Hindlimb muscle (tissue), 1 donor: ENCODE measurements at places on chromosomes 1 and 21.

- no peak for DNase-seq
Measured at GRCh38 chr1:110385369-110385768, 5.5 kb downstream of the SLC16A4 start.

GRCh38 chr1:41455479-41456332 is 28.8 kb downstream of the EDN2 start:
- DNase-seq, result no peak

- DNase-seq, result peak; percentile 37
Measured at GRCh38 chr21:38753114-38753513, 52.6 kb upstream of the ETS2 start.

- no peak for DNase-seq
Measured at GRCh38 chr1:145926686-145927062, 610 bp downstream of the RBM8A start.

DNA sequence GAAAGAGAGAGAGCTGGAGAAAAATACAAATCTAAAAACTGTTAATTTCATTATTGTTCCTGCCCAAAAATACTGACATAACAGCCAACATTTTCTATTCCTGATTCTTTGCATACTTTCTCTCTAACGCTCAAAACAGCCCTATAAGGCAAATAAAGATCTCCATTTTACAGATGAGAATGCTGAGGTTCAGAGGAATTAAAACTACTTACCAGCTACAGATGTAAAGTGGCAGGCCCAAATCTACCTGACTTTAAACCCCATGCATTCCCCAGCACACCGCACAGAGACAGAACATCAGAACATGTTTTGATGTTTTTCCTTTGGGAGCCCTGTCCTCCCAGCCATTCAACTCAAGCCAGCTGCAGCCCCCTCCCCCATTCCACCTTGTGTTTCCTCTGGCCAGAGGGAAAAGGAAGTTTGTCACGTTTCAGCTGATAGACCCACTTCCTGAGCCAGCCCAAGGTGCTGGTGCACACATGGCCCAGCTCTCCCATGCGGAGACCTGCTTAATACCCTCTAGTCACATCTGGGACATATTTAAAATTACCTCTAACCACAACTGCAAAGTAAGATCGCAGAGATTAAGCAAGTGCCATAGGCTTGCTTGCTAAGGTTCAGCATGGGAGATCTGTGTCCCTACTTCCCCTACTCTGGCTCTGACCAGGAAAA is 133.1 kb upstream of the NFIA start:
- no peak for DNase-seq

DNA sequence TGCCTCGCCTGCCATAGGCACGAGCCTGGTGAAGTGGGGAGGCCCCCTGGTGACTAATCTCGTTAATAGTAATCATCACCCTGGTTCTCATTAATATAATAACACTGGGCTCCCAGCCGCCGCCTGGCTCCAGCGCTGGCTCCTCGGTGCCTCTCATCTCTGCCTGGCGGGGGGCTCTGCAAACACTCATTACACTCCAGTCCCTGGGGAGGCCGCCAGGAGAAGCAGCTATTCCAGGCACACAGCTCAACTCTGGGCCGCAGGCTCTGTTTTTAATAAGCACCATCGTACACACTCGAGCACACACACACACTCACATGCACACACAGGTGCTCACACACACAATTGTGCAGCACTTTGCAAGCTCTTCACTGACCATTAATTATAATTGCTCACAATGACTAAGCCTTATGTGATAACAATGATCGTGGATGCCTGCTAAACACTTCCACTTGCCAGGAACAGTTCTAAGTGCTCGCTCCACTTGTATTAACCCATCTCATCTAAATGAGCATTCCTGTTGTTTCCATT is 52.2 kb downstream of the SDC3 start:
- no peak for DNase-seq

DNA sequence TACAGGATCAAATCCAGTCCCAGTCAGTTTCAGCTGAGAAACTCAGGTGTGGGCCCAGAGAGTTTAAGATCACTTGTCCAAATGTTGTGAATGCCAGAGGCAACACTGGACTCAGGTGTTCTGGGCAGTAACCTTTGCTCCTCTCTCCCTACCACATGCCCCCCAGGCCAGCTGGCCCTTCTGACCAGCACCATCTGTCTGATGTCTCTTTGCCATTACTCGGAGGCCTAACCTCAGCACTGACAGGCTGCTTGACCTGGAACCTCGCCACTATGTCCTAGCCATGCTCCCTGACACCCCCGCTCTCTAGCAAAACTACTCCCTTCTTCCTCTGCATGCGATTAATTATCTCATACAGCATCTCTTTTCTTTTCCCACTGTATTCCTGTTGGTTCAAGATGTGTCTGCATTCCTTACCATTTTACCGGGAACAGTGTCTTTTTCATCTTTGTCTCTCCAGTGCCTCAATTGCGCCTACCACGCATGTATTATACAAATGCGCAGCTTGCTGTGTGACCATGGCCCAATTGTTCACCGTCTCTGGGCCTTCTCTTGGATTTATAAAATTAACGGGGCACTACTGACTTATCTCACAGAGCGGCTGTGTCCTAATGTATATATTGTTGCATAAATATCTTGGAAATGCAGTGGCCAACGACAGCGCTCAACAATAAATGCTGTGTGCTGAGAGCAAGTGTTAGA is 159.5 kb upstream of the IRF2BP2 start:
- no peak for DNase-seq

GRCh38 chr1:34684266-34684665 is 70.6 kb upstream of the GJB5 start:
- no peak for DNase-seq

DNA sequence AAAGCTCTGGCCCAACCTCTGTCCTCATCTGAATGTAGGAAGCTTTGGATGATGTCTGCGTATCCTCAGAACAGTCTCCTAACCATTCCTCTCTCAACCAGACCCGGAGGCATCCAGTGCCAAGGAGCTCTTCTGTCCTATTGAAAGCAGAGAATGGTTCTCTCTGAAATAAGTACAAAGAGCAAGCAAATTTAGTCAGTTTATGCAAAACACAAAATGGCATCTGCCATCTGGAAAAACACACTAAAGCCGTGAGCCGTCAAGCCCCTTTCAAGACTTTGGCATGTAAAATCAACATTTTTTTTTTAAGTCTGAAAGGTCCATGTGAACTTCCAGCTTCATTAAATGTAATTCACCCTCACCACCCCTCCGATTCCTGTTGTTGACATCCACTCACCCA is 21.7 kb upstream of the PROX1 start:
- no peak for DNase-seq

GRCh38 chr1:187051618-187052232 is 223.0 kb downstream of the PLA2G4A start:
- DNase-seq, result peak; percentile 20
